ENCODE measurements at places on chromosomes 7 and 10.

- no peak for DNase-seq
Measured at GRCh38 chr7:2498708-2499107, 20.9 kb upstream of the LFNG start.

GRCh38 chr7:156819733-156820295, 73.2 kb downstream of the LMBR1 start:
- no peak for DNase-seq

GRCh38 chr10:103668351-103669242, 175.1 kb downstream of the NEURL1 start:
- no peak for DNase-seq

DNA sequence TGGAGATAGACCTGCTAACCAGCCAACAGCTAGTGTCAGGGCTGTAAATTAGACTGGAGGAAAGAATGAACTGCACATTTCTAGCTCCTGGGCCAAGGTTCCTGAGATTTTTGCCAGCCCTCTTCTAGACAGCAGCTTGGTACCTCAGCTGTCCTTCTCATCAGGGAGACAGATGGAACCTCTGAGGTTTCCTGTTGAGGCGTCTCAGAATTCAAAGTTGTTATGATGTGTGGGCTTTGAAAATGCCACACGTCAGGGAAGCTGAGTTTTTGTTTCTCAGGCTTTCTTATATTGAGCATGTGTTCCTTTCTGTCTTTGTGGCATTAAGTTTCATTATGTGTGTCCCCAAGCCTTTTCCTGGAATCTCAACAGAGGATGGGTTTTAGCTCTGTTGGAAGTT, 736.6 kb downstream of the AUTS2 start:
- peak; percentile 92 for DNase-seq

GRCh38 chr7:51350546-51350896, 33.9 kb upstream of the COBL start:
- DNase-seq: no peak

DNA sequence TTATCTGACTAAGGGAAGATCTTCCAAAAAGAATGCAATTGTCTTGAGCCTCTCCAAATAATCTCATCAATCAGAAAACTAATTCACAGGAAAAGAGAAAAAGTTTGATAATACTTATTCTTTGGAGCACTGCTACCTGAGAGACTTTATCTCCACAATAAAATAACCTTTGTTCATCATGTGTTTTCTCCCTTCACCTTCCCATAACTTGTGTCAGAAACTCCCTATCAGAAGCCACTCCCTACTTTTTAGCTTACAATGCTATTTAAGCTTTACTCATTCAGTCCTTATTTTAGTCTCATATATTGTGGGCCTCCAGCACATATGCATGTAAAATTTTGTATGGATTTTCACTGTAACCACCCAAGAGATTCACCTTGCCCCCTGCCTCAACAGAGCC, 998 bp downstream of the CYP3A43 start:
- no peak for DNase-seq

DNA sequence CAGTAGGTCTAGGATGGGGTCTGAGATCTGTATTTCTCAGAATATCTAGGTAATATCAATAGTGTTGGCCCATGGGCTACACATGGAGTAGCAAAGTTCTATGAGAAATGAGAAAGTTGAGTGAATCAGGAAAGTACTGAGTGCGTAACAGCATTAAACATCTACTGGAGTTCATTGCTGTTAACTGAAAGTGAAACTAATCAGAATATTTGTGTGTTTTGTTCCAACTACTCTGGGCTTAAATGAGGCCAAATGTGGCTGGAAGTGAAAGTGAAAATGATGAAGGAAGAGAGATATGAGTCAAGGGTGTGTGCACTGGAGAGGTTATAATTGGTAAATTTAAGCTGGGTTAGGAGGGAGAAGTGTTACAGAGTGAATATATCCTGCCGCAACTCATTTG, 46.5 kb downstream of the TMEM106B start:
- DNase-seq: no peak

GRCh38 chr10:99851825-99852224, 69.4 kb downstream of the ABCC2 start:
- no peak for DNase-seq

GRCh38 chr10:130221456-130222375, 85.5 kb downstream of the GLRX3 start:
- DNase-seq: no peak

- no peak for DNase-seq
Measured at GRCh38 chr10:1410032-1410431, 327.3 kb downstream of the ADARB2 start.

DNA sequence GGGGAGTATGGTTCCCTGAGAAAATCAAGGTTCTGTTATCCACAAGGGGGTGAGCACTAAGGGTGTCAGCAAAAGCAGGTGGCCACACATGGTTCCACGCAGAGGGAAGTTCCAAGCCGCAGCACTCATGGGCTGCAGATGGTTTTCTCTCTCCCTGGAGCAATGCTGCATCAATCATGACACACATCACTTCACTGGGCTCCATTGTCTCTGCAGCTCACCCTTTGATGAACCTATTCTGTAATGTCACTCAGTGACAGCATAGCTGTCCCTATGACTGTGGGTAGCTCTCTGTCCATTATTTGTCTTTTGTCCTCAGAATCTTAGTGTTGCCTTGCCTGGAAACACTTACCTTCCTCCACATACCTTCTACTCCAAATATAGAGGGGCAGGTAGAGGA, 34.8 kb downstream of the LRRC18 start:
- no peak for DNase-seq

GRCh38 chr10:63396133-63396761, 69.5 kb downstream of the JMJD1C start:
- no peak for DNase-seq

DNA sequence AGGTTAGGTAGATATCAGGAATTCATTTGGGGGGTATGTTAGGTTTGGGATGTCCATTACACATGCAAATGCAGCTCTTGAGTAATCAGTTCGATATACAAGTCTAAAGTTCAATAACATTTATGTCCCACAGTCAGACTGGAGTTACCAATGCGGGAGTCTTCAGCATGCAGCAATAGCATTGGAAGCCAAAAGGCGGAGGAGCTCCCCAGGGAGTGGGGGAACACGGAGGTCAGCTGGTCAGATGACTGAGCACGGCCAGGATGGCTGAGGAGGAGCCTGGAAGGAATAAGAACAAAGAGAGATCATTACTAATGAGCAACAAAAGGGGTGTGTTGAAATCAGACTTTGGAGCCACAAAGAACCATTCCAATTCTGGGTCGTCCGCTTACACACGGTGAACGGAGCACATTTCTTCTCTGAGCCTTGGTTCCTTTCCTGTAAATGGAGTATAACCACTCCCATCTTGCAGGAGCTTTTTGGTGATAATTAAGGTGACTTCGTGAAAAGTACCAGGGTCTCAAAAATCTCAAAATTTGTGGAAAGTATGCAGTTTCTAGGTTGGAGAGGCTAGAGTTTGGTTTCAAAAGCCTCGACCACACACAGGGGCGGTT, 478 bp upstream of the ZNF22 start:
- DNase-seq: no peak

GRCh38 chr10:99280472-99280871, 44.8 kb upstream of the HPSE2 start:
- DNase-seq: no peak

GRCh38 chr7:15720849-15721471, 34.5 kb upstream of the MEOX2 start:
- DNase-seq: peak; percentile 11

DNA sequence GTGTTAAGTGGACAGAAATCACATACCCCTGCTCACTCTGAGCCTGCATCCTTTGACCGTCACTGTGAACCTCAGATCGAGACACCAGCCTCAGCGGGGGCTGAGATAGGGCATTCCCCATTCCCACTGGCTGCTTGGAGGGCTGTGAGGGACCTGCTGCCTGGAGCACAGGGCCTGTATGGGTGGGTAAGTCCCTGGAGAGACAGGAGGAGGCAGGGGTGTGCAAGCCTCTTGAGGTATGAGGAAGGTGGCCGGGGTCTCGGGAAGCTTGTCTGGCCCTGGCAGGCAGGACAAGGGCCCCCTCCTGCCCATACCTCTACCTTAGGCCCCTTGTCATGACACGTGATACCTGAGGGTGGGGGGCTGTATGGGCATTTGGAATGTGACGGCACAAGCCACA, 187.4 kb downstream of the MGMT start:
- DNase-seq: no peak

All from DMS 273 treated with DMSO at 0.1 percent for 48 hours (cell line).